ENCODE measurements at places on chromosomes 5 and 9.

GRCh38 chr9:134483361-134484184 is 157.3 kb downstream of the RXRA start:
- ATAC-seq, result no peak

GRCh38 chr5:76332611-76333205 is 70.4 kb upstream of the IQGAP2 start:
- ATAC-seq, result no peak

DNA sequence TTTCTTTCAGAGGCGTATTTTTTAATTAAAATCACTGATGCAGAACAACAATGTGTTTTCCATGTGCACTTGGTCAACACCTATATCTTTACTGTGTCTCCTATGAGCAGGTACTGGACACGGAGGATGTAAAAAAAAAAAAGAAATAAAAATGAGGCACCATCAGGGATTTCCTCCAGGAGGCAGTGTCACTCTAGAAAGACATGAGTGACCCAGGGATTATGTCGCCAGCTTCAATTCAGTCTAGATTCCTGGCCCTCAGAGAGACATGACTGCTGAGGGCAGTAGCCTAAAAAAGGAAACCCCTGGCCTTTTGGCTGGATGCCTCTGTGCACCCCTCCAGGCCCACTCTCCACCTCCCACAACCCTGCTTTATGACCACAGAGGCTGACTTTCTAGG is 18.3 kb upstream of the IL33 start:
- no peak for ATAC-seq

DNA sequence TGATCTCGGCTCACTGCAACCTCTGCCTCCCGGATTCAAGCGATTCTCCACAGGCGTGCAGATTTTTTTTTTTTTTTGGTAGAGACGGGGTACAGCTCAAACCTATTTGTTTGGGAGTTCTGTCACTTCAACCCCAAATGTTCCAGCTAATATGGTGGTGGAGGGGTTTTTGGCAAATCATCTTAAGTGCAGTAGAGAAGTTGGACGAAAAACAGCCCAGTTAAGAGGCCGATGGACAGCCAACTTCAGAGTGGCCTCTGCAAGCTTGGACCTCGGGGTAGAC is 756 bp upstream of the PRR7 start:
- ATAC-seq, result no peak

GRCh38 chr5:17991775-17992174 is 357.5 kb downstream of the TAF11L14 start:
- ATAC-seq, result no peak

- ATAC-seq, result no peak
Observed at GRCh38 chr5:66713998-66714397, 117.8 kb downstream of the MAST4 start.

DNA sequence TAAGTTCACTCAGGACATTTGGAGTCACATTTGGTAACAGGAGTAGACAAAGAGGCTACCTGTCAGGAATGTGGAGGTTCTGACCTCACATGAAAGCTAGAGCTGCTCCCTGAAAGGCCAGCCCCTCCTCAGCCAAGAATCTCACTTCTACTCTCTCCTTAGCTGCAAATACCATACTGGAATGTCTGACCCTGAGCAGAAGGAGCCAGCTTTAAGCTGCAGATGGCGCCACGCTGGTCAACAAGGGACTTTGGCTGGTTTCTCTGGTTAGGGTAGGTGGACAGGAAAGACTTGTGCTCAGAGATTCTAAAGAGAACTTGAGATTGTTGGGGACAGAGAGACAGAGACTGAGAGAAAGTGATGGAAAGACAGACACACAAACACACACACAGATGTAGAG is 21.9 kb downstream of the ASTN2 start:
- ATAC-seq, result no peak

GRCh38 chr9:118100529-118101419 is 396.6 kb downstream of the TLR4 start:
- no peak for ATAC-seq

- peak; percentile 70 for ATAC-seq
Observed at GRCh38 chr5:123454259-123454911, 31.2 kb upstream of the CEP120 start.

DNA sequence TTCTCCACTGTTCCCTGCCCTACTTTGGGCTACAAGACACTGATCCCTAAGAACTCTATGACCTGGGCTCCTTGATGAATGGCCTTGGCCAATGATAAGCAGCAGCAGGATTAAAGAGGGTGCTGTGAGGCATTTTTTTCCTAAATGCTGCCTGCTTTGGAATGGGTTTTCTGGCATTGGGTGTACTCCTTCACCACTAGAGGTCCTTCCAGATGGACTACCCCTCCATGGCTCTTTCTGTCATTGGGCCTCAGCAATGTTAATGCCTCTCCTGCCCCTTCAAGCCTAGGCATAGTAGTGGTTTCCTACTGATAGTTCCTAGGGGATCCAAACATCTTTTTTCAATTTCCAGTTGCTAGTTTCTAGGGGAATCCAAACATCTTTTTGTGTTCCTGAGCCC is 319.3 kb upstream of the RPS23 start:
- no peak for ATAC-seq

DNA sequence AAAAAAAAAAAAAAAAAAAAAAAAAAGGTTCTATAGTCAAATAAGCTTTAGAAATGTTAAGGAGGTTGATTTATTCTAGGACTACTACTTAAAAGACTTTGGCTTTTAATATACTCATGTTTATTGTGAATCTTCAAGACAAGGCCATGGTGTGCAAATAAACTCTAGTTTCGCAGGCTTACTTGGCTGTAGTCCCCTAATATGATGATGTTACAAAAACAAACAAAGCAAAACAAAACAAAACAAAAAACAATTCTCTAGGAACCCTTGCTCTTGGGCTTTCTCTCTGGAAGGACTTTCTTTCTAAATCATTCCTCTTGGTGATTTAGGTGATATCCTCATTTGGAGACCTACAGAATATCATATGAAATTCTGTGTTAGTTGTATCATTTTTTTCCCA is 172.0 kb downstream of the GDNF start:
- no peak for ATAC-seq

DNA sequence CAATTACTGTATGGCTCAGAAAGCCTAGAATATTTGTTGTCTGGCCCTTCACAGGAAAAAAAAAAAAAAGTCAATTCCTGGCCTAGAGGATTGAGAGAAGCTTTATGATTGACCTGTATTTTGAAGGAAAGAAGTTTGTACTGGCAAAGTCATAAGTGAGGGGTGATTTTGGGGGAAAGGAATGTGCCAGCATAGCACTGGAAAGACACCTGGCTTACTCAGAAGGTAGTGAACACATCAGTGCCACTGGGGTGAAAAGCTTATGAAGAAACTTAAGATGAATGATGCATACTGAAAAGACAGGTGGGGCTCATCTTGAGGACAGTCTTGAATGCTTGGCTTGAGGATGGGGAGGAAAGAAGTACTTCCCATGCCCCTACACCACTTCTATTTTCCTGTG is 127.9 kb upstream of the RASA1 start:
- no peak for ATAC-seq

GRCh38 chr9:130500340-130501180 is 55.8 kb downstream of the ASS1 start:
- no peak for ATAC-seq

DNA sequence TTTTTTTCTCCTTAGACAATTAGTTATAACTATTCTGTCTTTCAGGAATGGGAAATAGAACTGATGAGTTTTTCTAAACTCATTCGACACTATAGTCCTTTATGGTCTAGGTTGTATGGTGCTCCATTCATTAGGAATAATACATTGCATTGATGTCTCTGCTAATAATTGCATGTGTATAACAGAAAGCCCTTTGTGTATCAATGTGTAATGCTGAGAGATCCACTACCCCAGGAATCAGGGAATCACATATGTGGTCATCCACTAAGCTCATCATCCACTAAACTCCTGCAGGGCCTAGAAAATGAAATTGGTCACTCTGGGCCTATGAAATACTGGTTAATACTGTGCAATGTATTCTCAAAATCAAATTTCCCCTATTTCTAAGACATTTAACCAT is 242.0 kb upstream of the CDH18 start:
- no peak for ATAC-seq

GRCh38 chr9:114261987-114262386 is 60.9 kb upstream of the ORM1 start:
- ATAC-seq, result no peak

GRCh38 chr9:127572961-127573721 is 38.9 kb upstream of the STXBP1 start:
- no peak for ATAC-seq

DNA sequence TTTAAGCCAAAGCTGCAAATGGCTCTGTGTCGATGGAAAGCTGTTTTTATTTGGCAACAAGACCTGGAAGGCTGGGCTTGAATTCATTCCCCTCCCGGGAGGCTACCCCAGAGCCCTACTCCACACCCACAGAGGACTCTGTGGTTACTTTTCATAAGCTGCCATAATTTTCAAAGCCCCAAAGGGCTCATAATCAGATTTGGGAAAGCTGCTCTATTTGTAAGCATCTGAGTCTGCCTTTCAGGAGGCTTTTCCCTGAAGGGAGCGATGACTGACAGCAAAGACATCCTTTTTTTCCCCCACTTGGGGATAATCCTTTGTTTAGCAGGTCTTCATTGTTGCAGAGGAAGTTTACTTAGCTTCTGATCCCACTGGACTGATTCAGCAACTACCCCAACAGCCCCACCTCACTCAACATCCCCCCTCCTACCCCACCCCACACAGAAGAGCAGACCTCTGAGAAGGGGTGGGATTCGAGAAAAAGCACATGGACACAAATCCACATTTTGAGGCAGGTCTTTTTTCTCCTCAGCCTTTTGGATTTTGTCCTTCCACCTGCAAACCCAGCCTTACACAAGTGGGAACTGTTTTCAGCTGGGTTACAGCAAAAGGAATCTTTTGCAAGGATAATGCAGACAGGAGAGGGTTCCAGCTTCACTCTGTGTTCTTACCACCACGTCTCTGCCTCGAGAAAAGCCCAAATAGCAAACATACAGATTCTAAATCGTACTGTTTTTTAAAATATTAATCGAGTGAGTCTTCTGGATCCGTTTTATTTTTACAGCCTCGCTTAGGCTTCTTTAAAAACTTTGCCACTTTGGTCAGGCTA is 244.4 kb upstream of the TUT7 start:
- ATAC-seq, result no peak

GRCh38 chr9:36548454-36548853 is 24.2 kb upstream of the MELK start:
- ATAC-seq, result no peak

DNA sequence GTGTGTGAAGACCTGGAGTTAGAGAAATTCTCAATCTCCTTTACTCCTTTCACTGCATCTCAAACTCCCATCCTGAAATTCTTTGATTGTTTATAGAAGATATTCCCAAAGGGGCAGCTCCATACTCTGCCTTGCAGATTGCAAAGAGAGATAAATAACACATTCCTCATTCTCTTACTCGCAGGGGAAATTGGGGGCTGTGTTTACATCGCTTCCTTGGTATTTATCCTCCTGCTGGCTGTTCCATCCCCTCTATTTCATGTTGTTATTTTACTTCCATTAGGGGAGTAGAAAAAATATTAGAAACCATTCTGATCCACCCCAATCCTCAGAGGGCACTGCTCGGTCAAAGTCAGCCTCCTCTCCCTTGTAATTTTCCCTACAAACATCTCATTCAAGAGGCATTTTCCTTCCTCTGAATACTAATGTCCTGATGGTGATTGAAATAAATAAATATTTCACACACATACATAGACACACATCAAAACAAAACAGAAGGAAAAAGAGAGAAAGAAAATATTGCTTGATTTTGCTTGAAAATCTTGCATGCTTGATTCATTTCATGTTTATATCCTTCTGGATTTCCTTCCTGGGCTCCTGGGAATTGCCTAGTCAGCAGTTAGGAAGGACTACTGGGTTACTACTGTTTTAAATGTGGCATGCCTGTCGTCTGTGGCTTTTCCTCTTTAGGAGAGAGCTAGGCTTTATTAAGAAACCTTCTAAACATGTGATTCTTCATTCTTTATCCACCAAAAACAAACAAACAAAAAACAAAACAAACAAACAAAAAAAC is 420.1 kb upstream of the PAPPA start:
- no peak for ATAC-seq

DNA sequence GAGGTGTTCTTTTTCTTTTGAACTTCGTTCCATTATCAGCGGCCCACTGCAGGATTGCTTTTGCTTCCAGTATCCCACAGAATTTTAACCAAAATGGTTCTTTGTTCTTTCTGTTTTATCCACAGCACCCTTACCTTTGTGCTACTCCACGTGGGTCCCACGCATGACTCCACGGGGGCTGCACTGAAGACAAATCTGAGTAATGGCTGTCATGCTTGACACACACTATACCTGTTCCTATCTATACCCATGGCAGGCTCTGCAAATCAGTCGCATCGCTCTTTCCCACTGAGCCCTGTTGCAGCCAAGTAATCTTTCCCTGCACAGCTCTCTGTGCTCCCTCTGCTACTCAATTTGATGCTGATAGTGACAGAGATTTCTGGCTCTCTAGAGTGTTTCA is 69.7 kb downstream of the NSG2 start:
- no peak for ATAC-seq

DNA sequence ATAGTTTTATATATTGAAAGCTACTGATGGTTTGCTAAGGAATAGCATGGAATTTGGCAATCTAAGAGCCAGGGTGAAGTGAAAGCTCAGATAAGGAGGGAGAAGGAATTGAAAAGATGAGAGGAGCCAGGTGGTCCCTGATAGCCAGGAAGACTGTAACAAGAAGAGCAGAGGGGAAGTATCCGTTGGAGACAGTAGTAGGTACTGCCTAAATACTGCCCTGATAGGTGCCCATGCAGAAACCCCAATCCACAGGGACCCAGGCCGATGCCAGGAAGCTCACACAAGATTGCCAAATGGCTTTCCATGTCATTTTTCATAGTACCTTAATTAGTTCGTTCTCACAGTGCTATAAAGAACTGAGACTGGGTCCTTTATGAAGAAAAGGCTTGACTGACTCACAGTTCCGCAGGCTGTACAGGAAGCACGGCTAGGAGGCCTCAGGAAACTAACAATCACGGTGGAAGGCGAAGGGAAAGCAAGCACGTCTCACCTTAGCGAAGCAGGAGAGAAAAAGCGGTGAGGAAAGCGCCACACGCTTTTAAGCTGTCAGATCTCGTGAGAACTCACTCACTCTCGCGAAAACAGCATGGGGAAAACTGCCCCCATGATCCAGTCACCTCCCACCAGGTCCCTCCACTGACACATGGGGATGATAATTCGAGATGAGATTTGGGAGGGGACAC is 13.0 kb downstream of the ACTL7B start:
- ATAC-seq, result no peak

DNA sequence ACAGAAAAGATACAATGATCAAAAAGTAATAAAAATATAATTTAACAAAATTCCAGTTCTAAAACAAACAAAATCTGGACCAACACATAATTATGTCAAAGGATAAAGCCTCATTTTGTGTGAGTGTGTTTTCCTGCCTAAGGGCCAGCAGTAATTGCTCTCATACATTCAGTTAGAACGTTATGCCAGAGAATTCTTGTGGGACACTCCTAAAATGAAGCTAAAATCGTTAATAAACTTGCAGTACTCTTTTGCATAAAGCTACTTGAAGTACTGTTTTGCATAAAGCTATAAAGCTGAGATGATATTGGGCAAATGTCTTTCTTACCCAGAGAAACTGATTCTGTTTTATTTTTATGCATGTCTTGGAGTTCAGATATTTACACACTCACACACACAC is 1072.3 kb downstream of the MAT2B start:
- no peak for ATAC-seq

- no peak for ATAC-seq
Observed at GRCh38 chr9:119667916-119668315, 298.7 kb upstream of the BRINP1 start.

GRCh38 chr9:88187631-88188030 is 49.4 kb upstream of the SPATA31C2 start:
- no peak for ATAC-seq

GRCh38 chr9:4424038-4424437 is 66.2 kb upstream of the SLC1A1 start:
- ATAC-seq, result no peak

All from SK-N-SH treated with all-trans-retinoic acid at 6 μM for 48 hours (cell line).